ENCODE measurements at places on chromosomes 6 and 20.

DNA sequence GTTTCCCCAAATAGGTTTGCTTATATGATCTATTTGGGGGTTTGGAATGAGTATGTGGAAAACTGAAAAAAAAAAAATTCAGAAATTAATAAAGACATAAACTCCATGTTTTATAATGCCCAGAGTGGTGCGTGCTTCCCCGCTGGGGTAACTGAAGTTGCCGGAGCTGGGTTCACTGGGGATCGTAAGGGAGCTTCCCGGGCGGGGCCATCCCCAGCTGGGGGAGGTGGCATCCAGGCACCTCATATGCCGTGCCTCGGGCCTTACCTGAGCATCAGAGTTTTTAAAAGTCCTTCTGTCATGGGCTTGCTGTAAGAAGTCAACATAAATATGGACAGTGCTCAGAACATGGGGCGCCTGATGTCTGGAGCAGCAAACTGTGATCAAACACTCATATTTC, 17.9 kb upstream of the RAMACL start:
- DNase-seq = no peak

DNA sequence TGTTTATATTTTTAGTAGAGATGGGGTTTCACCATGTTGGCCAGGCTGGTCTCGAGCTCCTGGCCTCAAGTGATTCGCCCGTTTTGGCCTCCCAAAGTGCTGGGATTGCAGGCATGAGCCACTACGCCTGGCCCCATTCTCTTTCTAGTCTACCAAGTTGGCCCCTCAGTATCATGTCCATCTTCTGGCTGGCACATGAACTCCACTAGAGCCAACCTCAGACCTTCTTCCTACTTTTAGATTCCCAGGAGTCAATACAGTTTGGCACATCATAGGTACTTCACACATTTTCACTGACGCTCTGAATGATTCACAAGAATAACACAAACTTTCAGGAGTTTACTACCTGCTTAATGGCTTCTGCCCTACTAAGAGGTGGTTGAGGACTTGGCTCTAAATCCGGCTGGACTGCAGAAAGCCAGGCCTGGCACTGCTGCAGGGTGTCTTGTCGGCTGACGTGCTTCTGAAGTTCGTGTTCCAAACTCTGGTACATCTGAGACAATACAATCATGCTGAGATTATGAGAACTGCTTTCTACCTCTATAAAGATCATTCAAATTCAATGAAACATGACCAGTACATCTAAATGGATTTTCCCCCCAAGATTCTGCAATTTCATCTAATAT, 293.3 kb downstream of the SYNE1 start:
- no peak for DNase-seq

DNA sequence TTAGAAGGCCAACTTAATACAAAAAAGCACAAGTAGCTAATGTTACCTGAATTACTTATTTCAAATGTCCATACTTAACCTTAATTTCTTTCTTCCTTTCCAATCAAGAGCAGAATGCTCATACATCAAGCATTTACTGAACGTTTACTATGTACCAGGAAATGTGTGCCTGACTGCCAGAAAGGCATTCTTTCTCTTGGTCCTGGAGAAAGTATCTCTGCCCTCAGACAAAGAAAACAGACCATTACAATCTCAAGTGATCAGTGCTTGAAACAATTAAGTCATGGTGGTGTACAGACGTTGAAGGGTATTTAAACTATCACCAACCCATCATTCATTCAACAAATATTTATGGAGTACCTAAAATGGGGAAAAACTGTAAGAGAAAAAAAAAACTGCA, 26.4 kb downstream of the CSNK2A1 start:
- no peak for DNase-seq

GRCh38 chr6:159654483-159655098, 38.5 kb downstream of the SOD2 start:
- DNase-seq = no peak

DNA sequence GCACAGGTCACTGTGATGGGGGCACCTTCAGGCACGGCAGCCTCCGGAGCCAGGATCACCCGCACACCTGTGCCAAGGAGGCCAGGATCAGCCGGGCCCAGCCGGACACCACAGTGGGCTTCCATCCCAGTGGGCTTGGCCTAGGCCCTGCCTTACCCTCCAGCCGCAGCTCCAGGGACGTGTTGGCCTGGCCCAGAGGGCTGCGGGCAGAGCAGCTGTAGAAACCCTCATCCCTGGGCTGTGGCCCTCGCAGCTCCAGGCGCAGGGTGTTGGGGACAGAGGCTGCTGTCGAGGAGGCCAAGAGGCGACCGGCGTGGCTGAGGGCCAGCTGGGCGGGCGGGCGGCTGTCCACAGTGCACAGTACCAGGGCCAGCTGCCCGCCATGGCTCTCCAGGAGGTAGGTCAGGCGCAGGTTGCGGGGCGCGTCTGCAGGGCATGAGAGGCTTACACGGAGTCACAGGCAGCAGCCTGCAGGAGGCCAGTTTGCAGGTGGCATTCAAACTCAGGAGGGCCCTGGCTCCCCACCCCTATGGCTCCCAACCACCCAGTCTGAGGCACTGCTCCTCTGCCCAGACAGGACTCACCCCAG, 11.0 kb upstream of the ADAM33 start:
- no peak for DNase-seq
